ENCODE measurements at places on chromosomes 5 and 9.

DNA sequence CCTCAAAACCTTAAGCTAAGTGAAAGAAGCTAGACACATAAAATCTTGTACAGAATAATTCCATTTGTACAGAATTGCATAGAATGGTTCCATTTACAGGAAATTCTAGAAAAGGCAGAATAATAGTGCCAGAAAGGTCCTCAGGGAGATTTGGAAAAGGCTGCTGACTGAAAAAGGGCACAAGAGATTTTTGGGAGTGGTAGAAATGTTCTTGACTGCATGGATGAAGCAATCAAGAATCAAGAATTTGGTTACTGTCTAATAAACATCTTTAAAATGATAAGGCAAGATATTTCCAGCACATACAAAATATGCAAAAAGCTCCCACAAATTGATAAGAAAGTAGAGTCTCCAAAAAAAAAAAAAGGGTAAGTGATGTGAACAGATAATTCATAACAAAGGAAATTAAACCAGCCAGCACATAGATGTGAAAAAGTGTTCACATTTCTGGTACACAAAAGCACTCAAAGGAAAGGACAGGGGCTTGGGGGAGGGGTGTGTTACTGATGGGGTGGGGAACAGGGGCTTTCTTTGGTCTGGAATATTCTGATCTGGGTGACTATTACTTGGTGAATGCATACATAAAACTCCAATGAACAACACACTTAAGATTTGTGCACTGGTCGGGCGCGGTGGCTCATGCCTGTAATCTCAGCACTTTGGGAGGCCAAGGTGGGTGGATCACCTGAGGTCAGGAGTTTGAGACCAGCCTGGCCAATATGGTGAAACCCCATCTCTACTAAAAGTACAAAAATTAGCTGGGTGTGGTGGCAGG, 85.2 kb downstream of the SHC3 start:
- no peak for DNase-seq

GRCh38 chr5:87787625-87788256, 375.0 kb upstream of the CCNH start:
- no peak for DNase-seq

DNA sequence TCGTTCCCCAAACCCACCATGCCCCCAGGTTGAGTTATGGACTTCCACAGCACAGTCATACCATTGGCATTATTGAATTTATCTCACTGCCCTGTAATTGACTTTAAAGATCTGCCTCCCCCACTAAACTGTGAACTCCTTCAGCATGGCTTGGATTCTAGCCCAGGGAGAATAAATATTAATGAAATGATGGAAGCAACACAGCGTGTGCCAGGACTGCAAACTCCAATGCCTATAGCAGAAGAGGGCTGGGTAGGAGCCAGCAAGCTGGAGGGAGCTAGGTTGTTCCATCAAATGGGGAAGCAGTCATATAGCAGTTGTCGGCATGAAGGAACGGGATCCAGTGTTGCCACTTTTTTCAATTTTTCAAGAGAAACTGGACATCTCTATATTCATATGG, 69.0 kb upstream of the MSX2 start:
- no peak for DNase-seq

GRCh38 chr5:179345433-179346321, at the start of gene ADAMTS2:
TSS of gene ADAMTS2 (minus strand) at chr5:179345461. CDS start at chr5:179345328, 133 bp downstream.
- DNase-seq = peak; percentile 86

- DNase-seq = no peak
Observed at GRCh38 chr9:126699401-126699881, 85.7 kb downstream of the LMX1B start.

DNA sequence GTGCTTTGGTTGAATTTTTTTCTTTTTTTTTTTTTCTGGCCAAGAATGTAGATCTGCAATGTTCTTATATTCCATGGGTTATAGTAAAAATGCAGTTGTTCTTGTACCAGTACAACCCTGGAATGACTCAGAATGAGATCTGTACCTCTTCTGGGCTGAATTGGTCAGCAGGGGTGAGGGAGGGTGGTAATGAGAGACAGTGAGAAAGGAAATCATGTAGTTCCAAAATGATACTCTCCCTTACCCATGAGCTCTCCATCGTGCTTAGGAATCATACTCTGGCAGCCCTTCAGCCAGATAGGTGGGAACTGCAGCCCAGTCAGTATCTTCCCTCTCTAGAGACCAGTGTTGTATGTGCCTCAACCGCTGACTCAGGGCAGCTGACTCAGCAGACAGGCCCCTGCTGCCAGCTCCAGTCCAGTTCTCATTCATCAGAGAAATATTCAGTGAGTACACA, 2.1 kb upstream of the GLIS3 start:
- DNase-seq = peak; percentile 99

DNA sequence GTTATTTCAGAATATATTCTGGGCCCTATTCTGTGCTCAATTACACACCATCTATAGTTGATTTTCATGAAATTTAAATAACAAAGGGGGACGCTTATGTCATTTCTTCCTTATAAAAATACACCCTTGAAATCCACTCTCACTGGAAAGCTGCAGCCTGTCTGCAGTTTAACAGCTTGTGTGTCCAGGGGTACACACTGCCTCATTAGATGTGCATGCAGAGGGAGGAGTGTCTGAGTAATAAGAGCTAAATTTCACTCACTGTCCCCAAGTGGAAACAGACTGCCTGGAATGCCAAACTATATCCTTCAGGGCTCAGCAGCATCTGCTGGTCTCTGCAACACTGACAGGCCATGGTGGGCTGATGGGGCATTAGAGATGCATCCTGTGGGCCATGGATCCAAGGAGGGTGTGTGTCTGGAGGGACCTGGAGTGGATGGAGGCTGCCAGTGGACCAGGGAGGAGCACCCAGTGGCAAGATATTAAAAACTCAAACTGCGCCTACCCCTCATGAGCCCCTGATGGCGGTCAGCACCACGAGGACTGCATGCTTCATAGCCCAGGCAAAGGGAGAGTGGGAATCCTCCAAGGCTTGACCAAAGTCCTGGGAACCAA, 15.8 kb upstream of the TIFAB start:
- no peak for DNase-seq

DNA sequence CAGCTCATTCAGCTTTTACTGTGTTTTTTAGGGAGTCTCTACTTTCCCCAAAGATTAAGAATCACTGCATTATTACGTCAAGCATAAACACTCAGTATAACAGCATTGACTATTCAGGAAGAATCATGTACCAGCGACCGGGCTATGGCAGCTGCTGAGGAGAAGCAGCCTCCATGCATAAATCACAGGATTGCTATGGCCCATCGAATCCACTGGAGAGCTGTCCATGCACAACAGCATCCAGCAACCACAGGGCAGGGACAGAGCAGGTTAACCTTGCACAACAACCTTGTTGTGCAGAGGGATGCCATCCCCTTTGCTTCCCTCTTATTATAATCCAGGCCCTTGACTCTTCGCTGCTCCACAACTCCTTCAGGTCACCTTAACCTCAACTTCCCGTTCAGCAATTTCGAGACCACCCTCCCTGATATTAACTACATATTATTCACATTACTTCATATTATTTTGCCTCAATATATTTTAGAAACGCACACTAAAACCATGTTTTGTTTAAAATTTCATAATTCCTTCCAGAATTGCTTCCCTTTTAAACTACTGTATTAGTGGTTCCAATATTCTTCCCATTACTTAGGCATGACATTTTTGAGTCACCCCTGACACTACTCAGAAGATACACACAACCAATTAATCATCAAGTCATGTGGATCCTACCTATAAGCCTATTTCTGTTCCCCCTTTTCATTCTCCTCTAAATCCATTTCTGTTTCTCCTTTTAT, 991 bp downstream of the IARS1 start:
- DNase-seq = peak; percentile 63

DNA sequence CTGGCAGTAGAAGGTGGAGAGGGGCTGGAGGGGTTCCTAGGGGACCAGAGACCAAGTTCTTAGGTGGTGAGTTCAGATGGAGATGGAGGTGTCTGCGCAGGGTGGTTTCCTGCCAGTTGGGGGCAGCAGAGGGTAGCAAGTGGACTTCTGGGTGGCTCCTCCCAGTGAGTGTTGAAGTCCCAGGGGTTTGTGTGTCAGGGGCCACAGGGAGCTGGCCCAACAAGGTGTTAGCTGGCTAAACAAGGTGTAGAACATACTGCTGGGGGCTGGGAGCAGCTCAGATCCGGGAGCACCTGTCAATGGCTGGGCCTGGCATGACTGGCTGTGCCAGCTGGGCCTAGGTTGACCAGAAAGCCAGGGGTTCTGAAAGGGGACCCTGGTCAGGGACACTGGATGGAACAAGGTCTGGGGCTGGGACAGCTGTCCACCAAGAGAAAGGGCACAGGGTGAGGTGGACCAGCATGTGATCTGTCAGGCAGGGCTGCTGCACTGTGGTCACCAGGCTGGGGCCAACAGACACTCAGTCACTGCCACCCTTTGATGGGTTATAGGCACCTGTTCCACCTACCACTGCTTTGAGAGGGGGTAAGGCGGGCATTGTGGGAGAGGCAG, 35.6 kb downstream of the DAB2IP start:
- DNase-seq = peak; percentile 78

DNA sequence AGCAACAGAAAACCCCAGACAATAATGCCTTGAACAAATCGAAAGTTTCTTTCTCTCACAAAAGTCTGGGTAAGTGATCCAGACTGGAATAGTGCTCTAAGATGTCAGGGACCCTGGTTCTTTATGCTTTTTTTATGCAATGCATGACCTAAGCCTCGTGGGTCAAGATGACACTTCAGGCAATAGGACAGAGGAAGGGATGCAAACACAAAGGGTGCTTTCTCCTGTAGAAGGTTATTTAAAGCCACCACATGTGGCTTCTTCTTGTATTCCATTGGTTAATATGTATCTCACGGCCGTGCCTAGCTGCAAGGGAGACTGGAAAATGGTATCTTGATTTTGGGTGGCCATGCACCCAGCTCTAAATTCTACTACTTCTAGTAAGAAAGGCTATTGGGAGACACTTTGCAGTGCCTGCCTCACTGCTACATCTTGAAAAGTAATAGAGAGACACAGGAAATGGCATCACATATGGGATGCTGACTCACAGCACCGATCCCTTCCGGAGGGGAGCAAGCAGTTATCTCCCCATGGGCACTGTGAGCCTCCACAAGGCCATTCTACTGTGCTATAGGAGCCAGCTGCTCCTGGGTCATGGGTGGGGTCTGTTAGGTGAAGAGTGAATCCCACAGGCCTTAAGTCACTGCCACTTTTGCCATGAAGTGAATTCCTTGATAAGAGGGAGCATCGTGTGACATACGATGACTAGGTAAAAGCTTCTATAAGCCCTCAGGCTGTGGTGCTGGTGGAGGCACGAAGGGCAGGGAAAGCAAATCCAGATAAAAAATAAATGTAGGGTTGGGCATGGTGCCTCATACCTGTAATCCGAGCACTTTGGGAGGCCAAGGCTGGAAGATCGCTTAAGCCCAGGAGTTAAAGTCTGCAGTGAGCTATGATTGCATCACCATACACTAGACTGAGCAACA, 32.5 kb upstream of the RAB14 start:
- DNase-seq = peak; percentile 65

- no peak for DNase-seq
Observed at GRCh38 chr5:113764382-113764781, 250.9 kb downstream of the YTHDC2 start.

DNA sequence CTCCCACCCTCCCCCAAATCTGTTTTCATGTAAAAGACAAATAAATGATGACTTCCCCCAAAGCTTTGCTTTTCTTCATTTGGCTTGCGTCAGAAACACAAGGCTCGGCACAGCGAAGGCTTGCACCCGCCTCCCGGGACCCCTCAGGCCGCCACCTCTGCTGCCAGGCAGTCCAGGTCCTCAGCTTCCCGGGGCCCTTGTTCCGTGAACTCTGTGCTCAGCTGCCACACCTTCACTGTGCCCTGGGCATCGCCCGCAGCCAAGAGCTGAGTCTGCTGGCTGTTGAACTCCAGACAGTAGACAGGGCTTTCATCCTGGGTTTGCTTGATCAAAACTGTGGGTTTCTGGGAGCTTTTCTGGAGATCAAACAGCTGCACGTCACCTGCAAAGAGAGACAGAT, 23.0 kb downstream of the DYNC2I2 start:
- no peak for DNase-seq

- DNase-seq = no peak
Observed at GRCh38 chr9:89361816-89362646, 43.7 kb downstream of the SECISBP2 start.

DNA sequence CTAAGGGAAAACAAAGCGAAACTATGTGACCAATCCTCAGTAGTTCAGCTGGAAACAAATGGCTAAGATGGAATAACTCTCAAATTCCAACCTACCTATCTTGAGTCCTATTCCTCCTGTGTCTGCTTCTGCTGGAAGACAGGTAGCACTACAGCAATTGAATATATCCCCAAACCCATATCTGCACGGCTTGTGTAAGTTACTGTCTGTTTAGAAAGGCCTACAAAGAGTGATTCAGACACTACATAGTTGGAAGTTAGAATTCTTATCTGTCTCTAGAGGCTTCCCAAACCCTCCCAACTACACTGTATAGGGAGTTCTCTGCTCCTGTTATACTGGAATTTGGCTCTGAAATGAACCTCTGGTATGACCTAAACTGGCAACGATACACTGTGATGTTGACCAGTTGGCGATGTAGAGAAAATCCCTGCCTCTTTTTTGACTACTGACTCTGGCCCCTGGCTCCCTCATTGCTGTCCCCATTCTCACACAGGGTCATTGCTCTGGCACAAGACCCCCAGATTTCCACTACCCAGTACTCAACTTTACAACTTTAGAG, 22.6 kb upstream of the NADK2 start:
- no peak for DNase-seq

DNA sequence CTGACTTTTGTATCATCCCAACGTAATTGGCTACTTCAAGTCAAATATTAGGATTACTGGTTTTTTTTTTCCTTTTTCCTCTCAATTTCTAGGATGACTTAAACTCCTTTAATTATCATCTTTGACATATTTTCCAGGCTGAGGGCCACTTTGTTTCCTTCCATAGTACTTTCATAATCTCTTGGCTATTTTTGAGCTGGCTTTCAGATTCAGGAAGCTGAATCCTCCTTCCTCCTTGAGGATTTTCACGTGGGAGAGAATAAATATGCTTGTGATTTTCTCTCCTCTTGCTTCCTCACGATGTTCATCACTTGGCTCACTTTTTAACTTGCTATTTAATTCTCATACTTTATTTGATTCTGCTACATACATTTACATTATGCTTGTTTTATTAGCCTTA, 88.1 kb downstream of the ITGA1 start:
- peak; percentile 4 for DNase-seq

- DNase-seq = peak; percentile 11
Observed at GRCh38 chr5:27124590-27124989, 86.2 kb upstream of the CDH9 start.

DNA sequence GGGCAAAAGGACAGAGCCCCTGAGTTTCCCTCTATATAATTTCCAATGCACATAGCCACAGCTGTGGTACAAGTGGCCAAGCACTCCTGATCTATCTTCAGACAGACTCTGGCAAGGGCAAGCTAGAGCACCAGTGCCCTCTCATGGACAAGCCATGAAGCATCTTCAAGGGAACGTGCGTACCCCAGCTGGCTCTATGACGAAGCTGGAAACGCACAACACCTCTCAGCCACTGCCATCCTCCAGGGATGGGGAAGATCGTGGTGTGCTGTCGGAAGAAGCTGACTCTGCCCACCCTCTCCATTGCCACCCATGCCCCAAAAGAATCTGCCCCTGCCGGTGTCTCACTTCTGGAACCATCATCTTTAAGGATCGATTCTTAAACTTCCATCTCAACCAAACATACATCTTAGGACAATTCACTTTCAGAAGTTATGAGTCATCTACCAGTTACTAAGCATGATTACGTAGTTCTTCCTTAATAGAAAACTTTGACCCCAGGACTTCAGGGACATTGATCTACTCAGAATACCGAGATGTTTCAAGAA, 482.9 kb downstream of the AGTPBP1 start:
- peak; percentile 89 for DNase-seq

Measured in GM23248 (cell line).